ENCODE measurements at places on chromosomes 13 and 19.

- no peak for DNase-seq
Measured at GRCh38 chr13:110592665-110593064, 22.7 kb upstream of the NAXD start.

GRCh38 chr19:10517361-10517759 is at the start of gene S1PR5:
TSS of gene S1PR5 (minus strand) at chr19:10517447. CDS start at chr19:10515011, 2,436 bp downstream.
- no peak for DNase-seq

DNA sequence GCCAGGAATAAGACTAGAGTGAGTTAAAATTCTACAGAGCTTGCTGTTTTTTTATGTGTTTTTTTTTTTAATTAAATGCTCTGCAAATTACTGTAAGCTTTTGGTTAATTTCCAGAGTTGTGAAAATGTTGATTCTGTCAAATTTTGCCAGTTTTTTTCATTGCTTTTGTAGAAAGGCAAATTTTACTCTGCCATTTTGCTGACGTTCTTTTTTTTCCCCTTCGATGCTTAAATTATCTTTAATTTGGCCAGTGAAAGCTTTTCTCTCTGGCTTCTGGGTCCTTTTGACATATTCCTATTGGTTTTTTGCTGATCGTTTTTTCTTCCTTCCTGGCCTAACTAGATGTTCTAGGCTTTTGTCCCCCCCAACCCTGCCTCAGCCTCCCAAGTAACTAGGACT is 23.8 kb upstream of the EVI5L start:
- DNase-seq, result no peak

DNA sequence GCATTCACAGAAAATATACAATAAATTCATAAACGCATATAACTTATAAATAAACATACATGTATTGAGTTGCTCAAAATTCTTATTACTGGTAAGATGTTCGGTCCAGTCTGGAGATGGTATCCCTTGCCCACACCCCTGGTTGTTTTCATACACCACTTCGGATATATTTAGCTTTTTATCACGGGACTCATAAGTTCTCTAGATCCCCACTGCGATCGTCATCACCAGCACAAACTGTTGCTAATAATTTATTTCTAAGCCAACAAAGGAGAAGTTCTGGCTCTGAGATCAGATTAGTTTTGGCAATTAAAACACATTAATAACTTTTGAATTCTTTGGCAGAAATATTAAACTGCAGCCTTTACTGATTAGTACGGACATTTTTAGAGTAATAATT is 23.0 kb upstream of the SGCG start:
- DNase-seq, result no peak

DNA sequence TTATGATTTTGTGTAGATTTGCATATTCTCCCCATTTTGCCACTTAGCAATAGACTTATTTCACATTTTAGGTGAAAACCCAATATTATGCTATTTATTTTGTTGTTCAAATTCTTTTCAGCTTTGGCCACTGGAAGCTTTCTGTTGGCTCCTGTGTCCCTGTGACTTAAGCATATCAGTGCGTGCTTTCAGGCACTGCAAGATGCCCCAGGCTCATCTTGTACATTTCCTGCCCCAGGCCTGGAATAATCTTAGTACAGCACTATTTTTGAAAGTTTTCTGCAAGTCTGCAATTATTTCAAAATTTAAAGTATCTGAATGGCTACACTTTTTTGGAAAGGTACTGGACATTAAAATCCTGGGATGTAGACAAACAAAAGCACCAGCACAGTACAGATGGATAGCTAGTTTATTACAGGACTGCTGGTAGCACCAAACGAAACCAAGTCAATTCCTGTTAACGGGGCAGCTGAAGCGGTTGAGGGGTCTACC is 3.5 kb upstream of the CCNP start:
- no peak for DNase-seq

DNA sequence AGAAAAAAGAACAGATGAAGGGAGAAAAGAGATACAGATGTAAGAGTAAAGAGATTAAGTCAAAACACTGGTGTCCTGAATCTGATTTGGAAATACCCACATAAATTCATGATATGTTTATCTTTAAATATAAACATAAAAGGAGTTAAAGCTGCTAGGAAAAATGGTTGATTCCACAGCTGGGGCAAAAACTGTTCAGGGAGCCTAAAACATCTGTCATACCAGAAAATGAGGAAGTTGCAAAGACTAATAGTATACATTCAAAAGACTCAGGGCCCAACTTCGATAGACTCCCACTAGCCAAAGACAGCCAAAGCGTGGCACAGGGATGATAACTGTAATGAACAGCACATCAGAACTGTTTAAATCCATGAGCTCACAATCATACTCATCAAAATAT is 62.0 kb downstream of the ABCC4 start:
- DNase-seq, result no peak

DNA sequence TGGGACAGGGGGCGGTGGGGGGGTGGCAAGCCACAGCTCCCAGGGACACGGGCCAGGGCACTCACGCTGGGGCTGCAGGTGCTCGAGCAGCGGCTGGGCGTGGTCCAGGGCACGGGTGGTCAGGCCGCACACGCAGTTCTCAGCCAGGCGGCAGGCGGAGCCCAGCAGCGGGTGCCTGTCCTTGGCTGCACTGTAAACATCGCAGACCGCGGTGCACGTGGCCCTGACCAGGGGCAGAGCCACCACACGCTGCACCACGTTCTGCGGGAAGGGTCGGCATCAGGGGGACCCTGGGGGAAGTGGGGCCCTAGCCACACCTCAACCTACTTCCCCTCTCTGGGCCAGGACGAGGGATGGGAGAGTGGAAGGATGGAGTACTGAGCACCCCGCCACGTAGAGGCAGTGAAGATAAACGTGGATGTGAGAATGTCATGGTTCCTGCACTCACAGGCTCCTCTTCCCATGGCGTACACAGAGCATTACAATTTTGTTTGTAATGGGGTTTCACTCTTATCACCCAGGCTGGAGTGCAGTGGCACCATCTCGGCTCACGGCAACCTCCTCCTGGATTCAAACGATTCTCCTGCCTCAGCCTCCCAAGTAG is 3.4 kb downstream of the PLIN5 start:
- no peak for DNase-seq

GRCh38 chr13:97849305-97849704 is 104.2 kb upstream of the IPO5 start:
- peak; percentile 45 for DNase-seq

GRCh38 chr19:39745643-39746042 is 7.8 kb upstream of the CLC start:
- DNase-seq, result no peak

- no peak for DNase-seq
Measured at GRCh38 chr19:18002347-18002850, 5.6 kb upstream of the ARRDC2 start.

GRCh38 chr19:15680478-15681322 is 7.8 kb downstream of the CYP4F12 start:
- no peak for DNase-seq

GRCh38 chr19:38209671-38210457 is 14.2 kb downstream of the DPF1 start:
- DNase-seq, result peak; percentile 35

- no peak for DNase-seq
Measured at GRCh38 chr19:35512831-35513627, 420 bp downstream of the DMKN start.

DNA sequence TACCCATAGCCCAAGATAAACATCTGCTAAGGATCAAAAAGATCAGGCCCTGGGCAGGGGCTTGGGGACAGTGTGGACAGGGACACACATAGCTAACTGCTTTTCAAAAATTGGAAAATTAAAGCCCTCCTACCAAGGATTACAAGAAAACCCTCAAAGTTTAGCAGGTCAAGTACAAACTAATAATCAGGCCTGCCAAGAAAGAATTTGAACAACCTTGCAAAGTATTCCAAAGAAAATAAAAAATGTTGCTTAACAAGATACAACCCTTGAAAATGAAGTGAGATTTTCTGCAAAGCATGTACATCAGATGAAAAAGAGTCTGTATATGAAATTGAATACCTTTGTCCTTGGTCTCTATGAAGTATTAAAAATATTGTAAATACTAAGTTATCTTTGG is 67.3 kb downstream of the KLF12 start:
- DNase-seq, result no peak

DNA sequence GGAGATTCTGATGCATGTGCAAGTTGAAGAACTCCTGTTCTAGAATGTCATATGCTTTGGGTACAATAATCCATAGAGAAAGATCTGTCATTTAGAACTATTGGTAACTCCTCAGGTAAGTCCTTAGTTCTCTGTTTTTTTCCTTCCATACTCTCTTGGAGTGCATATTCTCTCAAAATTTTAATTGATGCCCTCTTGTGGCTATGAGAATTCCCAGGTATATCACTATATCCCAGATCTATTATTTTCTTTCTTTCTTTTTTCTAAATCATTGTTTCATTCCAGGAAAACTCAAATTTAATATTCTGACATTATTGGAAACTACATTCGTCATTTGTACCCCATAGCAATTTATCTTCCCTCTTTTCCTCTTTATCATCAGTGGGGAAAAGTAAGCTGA is 485.4 kb downstream of the KLF5 start:
- no peak for DNase-seq
